Activated CD4-positive, alpha-beta T cell treated with anti-CD3 and anti-CD28 coated beads, Interleukin-2, amount 10 ng/mL, durations not matched to agents 24 days and 14 days (primary cell): ENCODE measurements at places on chromosomes 16 and 17. TPM values are rescaled to one million over a fixed set of nuclear protein-coding genes. Genes with fewer than 3 reads are reported as not detected.

Gene NOTUM
- total RNA-seq: 1.7 and 1.8 TPM in 2 replicates

Gene NPTX1
- 30.4 and 31.6 TPM in 2 replicates for total RNA-seq

Gene CTNS
- total RNA-seq: 46.7 and 48.1 TPM in 2 replicates

DNA sequence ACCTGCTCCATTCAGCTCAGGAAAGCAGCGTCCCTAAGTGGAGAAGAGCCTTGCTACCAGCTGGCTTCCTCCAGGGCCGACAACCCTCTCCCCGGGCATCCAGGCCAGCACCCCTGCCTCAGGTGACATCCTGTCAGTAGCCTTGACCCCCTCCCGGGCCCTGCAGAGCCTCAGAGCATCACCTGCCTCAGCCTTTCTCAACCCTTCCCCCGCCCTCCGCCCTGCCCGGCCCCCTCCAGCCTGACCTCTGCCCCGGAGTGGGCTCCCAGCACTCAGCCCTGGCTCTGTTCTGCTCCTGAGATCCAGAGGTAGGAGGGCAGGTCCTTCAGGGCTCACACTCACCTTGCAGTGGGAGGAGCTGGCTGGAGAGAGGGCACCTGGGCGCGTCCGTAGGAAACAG is 73.8 kb upstream of the METRNL start:
- no peak overlapping the region for H3K27ac ChIP-seq
- no peaks in the 10 kb centered on the region for H3K27me3 ChIP-seq
- DNase-seq: peak; percentile 48
- no peaks in the 10 kb centered on the region for H3K4me1 ChIP-seq

DNA sequence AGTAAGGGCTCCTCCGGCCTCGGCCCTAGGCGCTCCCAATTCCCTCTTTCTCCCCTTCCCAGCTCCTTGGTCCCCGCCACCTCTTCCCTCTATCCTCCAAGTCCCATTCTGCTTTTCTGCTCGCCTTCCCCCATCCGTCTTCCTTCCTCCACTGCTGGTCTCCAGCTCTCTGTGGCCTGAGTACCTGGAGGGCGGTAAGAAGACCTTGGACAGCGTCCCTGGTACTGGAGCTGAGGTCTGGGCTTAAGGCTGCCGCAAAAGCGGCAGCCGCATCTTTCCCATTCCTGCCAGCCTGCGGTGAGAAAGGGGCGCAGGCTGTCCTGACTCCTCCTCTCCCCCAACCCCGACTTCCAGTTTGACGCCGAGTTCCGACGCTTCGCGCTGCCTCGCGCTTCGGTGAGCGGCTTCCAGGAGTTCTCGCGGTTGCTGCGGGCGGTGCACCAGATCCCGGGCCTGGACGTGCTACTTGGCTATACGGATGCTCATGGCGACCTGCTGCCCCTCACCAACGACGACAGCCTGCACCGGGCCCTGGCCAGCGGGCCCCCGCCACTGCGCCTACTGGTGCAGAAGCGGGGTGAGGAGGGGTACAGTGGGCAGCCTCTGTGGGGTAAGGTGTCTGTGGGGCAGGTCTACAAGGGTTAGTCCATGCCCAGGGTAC is 471 bp downstream of the PARD6A start:
- peak; percentile 78 for DNase-seq
- H3K27ac ChIP-seq: peak overlapping the region; percentile 80
- H3K4me1 ChIP-seq: peaks cover 27% of the 10 kb centered on the region
- peak overlapping the region; percentile 92 for H3K4me3 ChIP-seq

- H3K4me1 ChIP-seq: no peaks in the 10 kb centered on the region
- H3K4me3 ChIP-seq: no peak overlapping the region
- H3K27ac ChIP-seq: no peak overlapping the region
- no peaks in the 10 kb centered on the region for H3K36me3 ChIP-seq
- no peak for DNase-seq
Measured at GRCh38 chr16:83661656-83662055, 146.1 kb upstream of the HSBP1 start.

GRCh38 chr16:57892041-57892440 is 78.9 kb downstream of the CNGB1 start:
- DNase-seq: no peak
- no peaks in the 10 kb centered on the region for H3K36me3 ChIP-seq
- H3K27me3 ChIP-seq: peaks cover 18% of the 10 kb centered on the region
- H3K4me1 ChIP-seq: peaks cover 17% of the 10 kb centered on the region
- H3K27ac ChIP-seq: no peak overlapping the region

GRCh38 chr17:40471846-40472732 is 28.8 kb downstream of the IGFBP4 start:
- no peak overlapping the region for H3K27ac ChIP-seq
- no peak for DNase-seq
- H3K4me1 ChIP-seq: peaks cover 20% of the 10 kb centered on the region
- no peak overlapping the region for H3K4me3 ChIP-seq
- no peaks in the 10 kb centered on the region for H3K27me3 ChIP-seq
